ENCODE measurements at places on chromosomes 5 and 9. TPM values are rescaled to one million over a fixed set of nuclear protein-coding genes. Genes with fewer than 3 reads are reported as not detected.

DNA sequence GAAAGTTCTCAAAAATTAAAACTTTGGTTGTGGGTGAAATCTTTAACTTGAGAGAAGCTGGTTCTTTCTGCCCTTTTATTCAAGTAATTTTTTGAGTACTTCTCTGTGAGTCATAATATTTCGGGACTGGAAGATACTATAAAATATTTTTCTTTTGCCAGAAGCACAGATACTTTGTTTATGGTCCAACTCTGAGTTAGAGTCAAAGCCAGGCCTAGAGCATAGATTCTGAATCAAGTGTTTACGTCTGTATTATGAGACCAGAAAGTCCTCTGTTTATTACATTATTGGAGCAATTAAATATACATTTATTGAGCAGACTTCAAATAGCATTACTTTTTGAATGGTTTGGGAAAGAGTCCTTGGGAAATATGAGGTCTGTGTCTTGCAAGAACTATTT lies 187.9 kb downstream of the FER start:
- DNase-seq: no peak

DNA sequence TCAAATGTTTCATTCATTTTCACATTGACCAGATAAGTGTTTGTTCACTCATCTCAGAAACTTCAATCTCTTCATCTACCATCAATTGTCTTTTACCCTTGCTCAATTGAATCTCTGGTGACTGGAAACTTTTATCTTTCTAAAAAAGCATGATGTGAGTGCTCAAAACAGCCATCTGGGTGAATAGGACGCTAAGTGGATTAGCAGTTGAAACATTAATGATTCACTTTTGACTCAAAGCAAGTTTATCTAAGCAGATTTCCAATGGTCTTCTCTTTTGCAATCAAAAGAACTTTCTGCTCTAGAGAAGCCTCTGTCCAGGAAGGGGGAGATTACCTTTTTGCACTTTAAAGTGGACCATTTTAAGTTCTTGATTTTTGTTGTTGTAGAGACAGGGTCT lies 22.2 kb downstream of the KLF4 start:
- DNase-seq: no peak

- DNase-seq: peak; percentile 55
Observed at GRCh38 chr9:86098824-86099700, at the start of gene GOLM1. Gene GOLM1 (minus strand): TSS chr9:86099558. CDS start chr9:86079320, 20,238 bp downstream.

DNA sequence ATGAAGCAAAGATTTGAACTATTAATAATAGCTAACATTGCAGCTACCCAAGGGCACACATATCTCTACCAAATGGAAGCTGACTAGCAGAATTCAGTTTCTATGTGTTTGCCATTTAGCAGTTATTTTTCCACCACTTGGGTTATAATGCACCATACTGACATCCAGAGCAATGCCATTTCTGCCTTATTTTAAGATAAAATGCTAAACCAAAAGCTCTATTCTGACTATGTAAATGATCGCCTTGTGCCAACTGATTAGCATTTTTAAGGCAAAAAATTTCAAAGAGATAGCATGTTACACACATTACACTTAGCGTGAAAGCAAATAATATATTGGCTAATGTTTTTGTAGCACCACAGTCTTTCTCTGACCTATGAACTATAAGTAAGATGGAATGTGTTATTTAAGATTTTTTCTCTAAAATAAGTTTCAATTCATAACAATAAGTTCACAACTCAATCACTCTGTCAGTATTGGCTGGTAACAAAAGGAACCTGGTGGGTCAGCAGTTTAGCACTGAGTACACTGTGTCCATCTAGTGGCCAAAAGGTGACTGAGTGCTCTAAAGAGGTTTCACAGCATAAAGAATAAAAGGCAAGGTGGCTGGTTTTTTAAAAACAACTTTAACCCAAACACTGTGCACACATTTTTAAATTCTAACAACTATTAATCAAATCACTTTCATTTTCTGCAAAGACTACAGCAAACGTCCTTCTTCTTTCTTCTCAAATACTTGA lies 443.5 kb downstream of the PDE4D start:
- DNase-seq: no peak

GRCh38 chr9:87095951-87096350 lies 148.6 kb upstream of the GAS1 start:
- no peak for DNase-seq

DNA sequence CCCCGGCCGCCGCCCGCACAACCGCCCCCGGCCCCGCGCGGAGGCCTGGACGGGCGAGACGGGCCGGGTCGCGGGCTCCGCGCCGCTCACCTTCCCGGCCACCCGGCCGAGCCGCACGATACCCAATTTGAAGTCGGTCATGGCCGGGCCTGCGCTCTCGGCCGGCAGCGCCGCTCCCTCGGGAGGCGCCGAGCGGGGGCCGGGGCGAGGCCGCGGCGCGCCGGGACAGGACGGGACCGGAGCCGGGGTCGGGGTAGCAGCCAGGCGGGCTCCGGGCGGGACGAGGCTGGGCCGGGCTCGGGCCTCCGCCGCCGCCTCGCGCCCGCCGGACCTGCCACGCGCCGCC lies 216 bp downstream of the ZMYND19 start:
- DNase-seq: no peak

DNA sequence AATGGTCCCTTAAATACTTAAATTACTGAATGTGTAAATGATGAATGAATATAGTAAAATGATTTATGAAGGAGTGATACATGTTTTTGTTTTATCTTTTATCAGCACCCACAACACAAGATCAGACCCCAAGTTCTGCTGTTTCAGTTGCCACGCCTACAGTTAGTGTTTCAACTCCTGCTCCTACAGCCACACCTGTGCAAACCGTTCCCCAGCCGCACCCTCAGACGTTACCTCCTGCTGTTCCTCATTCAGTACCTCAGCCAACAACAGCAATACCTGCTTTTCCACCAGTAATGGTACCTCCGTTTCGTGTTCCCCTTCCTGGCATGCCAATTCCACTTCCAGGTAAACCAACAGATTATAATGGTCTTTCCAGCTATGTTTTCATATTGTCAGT lies 16.3 kb downstream of the TCERG1 start:
- DNase-seq: no peak

- DNase-seq: no peak
Observed at GRCh38 chr9:29740518-29740917, 2167.2 kb upstream of the C9orf72 start.

- peak; percentile 42 for DNase-seq
Observed at GRCh38 chr5:142748568-142749249, 21.5 kb upstream of the ARHGAP26 start.

DNA sequence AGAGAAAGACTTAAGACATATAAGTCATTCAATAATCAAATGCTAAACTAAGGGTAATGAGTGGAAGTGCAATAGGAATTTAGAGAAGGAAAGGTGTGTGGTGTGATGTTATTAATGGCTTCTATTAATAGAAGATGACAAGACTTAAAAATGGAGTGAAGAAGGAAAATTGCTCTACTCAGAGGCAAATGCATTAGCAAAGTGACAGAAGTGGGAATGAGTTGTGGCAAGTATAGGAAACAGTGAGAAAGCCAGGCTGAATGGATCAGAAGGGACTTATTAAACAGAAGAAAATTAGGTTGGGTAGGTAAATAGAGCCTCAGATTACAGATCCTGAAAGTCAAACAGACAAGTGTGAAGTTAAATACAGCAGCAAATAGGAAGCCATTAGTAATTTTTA lies 5.7 kb downstream of the SKIC3 start:
- no peak for DNase-seq

DNA sequence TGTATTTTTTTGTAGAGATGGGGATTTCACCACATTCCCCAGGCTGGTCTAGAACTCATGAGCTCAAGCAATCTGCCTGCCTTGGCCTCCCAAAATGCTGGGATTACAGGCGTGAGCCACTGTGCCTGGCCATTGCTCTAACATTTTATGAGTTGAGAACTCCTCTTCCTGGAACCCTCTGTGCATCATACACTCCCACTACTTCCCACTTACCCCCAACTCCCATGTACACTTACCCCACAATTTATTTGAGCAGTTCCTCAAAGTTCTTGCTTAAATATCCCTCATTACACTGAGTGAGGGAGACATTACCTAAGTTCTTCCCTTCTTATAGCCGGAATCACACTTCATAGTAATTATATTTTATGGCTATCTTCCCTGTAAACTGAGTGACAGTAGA lies 42.9 kb upstream of the GALNT10 start:
- no peak for DNase-seq

DNA sequence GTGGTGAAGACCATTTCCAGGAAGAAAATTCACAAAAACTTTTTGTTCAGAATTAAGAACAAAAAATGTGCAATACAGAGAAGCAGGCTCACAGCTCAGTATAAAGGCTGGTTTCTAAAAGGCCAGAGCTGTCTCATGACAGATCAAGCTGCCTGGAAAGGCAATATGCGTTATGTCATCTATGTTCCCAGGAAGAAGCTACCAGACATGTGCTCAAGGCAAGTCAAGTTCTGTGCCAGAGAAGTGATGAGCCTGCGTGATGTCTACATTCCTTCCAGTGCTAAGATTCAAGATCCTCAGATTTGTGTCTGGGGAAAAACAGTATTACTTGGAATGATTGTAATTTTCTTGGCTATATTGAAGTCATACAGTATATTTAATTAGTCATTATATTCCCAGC lies 104.3 kb downstream of the PDE4D start:
- no peak for DNase-seq

The LCP2 gene
- 3.6 TPM for polyA plus RNA-seq

The ACO1 gene
- polyA plus RNA-seq: 46.9 TPM

The TNC gene
- 0.19 TPM for polyA plus RNA-seq

The SEMA5A gene
- polyA plus RNA-seq: 1.4 TPM

The ENTPD8 gene
- 5.1 TPM for polyA plus RNA-seq

The PNPLA7 gene
- polyA plus RNA-seq: 1.0 TPM

The TSSK1B gene
- not detected for polyA plus RNA-seq
